ENCODE measurements at places on chromosomes 2 and 18. TPM values are rescaled to one million over a fixed set of nuclear protein-coding genes. Genes with fewer than 3 reads are reported as not detected.
A peak's percentile ranks its signal among the peaks of the same experiment; 100 is the strongest.

The AGXT gene
- not detected for total RNA-seq

The LYPD6B gene
- total RNA-seq = 112 TPM

DNA sequence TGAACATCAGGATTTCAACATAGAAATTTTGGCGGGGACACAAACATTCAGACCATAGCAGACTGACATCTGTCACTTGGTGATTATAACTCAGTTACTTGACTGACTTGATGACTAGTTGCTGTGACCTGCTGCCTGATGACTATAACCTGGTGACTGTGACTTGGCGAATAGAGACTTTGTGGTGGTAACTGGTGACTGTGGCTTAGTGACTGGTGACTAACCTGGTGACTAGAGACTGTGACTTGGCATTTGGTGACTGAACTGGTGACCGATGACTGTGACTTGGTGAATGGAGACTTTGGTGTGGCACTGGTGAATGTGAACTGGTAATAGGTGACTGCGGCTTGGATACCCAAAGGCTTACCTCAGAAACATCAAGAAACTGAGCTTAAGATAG, 563.1 kb upstream of the FAM98A start:
- DNase-seq = no peak

GRCh38 chr18:62777814-62778213, 62.5 kb downstream of the PHLPP1 start:
- DNase-seq = no peak

DNA sequence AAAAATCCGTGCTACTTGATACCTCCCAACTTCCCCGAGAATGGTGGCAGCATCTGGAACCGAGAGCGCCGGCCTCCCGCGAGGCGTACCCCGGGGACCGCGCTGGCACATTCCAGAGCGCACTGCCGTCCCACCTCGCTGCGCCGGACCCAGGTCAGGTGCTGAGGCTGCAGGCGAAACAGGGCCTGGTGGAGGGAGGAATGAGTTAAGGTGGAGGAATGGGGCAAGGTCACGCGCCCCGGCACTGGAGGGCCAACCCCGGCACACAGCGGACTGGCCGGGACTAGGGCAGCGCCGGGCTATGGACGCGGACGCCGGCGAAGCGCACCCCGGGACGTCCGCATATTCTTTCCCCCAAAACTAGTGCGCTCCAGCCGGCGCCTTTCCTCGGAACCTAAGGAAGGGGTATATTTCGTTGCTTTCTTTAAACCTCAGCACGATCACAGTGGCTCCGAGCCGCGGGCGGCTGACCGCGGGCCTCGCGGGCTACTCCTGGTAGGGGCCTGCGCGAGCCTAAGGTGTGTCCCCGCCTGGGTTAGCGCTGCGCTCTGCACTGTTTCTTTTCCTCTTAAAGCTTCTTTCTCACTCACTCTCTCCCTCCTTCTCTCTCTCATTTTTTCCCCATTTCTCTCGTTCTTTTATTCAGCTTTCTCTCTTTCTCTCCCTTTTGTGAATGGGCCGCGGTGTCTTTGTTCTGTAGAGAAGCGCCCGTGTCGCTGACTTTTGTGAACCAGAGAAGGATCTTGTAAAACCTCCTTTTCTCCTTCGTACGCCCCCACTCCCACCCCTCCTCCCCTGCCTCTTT, 2.1 kb upstream of the OTX1 start:
- no peak for DNase-seq

DNA sequence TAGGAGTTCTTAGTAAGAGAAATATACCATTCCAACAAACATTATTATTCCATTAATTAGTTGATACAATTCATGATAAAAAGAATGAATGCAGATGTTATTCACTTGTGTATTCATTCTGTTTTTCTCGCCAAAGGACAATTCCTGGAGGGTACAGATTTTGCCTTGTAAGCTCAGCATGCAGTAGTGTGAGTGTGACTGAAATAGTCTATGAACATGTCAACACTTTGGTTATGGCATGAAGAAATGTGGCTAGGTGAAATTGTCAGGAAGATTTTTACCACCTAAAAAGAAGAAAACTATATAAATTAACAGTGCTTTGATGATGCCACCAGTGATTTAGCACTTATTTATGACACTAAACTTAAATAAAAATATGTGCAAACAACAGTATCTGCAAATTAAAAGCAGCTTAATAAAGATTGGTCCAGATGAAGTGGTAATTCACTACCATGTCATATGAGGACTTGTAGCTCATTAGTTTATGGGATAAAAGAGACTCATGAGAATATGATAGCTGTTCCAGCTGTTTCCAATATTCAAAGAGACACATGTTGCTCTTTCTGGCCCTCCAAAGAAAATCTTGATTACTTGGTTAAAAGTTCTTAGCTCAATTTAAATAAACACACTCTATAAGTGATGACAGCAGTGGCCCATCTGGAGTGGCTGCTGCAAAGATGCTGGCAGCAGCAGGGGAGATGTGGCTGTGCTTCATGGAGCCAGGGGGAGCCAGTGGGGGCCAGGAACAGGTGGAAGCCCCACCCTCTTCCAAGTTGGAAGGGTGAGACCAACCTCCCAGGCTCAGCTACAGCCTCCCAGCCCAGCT, 165.0 kb downstream of the CDH19 start:
- DNase-seq = no peak

- DNase-seq = no peak
Measured at GRCh38 chr2:219331560-219332213, 857 bp downstream of the RESP18 start.

DNA sequence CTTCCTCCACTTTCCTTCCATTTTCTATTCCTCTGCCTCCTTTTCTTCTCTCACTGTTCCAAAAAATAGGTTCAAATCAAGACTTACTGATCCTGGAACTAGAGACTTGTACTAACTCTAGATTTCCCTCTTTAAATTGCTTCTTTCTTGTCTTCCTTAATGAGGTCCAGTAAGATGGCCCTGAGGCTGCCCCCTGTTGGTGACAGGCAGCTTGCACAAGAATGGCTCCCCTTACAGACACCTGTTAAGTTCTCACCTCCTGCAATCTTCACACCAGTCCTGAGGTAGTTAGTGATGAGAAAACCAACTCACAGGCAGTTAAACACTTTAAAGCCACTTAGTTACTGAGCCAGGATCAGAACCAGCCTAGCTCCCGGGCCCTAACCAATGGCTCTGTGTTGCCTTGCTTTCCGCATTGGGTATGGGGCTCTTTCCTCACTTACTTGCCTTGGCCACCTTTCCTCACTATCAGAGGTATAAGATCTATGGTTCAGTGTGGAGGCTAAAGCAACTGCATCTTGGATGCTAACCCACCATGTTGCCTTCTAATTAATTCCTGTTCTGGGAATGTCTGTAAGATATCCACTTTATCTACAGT, 130.6 kb downstream of the AKAIN1 start:
- no peak for DNase-seq

DNA sequence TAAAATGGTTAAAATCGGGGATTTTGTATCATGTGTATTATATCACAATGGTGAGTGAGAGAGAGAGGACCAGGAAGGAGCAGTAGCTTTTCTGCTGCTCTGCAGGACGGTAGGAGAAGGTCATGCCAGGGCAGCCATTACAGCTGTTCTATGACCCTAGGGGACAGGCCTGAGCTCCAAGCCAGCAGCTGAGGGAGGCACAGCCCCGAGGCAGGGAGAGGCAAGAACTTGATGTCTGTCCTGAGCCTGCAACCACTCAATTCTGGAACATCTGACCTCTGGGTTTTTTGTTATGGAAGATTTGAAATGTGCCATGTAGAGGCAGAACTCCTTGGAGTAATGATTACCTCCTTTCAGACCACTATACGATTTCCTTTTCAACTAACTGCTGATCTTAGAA, 135.8 kb upstream of the SH3BP4 start:
- no peak for DNase-seq

DNA sequence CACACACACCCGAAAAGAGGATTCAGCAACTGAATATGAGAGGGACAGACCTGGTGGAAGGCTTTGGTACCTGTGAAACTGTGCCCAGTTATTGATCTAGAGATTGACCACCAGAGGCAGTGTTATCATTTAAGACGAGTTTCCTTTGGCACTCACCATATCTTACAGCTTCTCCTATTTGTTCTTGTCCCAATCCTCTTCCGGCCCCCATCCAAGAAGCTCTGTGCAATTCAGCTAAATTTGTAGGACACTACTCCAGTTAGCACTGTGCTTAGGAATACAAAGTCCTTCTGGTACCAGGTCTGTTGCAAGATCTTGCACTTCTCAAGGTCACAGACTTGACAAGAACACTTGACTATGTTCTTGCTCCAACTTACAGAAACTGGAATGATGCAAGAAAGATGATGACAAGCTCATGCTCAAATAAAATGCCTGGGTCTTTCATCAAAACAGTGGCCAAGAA, 177.7 kb downstream of the TMEM247 start:
- DNase-seq = peak; percentile 15
